ENCODE measurements at places on chromosomes 13 and 19.

DNA sequence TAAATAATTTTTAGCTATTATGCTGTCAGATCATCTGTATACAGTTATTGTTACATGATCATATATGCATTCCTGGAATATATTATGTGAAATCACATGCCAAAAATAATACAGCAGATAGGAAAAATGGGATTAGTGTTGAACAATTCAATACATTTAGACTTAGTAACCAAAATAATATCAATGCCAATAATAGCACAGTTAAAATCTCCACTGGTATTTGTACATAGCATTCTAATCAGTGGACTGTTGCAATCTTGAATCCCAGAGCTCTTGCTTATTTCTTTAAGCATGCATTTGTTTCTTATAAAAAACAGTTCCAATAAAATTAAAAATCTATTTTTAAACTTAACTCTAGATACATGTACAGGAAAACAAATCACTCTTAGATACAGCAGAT is 2772.2 kb downstream of the PCDH9 start:
- ATAC-seq, result no peak

DNA sequence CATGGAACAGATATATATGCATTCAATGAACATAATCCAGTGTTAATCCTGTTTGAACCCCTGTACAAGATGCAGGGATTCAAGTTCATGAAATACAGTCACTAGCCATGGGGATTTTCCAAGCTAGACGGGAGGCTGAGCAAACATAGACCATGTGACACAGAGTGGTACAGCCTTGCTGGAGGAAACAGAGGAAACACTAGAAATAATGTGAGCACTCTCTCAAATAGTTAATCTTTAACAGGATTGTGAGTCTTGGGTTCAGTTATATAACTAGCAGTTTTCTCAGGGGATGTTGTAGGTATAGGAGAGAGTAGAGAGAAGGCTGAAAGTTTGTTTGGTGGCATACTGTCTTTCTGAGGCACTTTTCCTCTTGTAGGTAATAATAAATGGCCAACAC is 13.9 kb upstream of the LGALS16 start:
- no peak for ATAC-seq

GRCh38 chr13:30078059-30078458 is 227.6 kb upstream of the UBL3 start:
- no peak for ATAC-seq

GRCh38 chr19:45971260-45971902 is 2.3 kb downstream of the NOVA2 start:
- no peak for ATAC-seq

GRCh38 chr13:76976490-76976889 is 15.4 kb upstream of the CLN5 start:
- no peak for ATAC-seq

- no peak for ATAC-seq
These were observed 142.3 kb upstream of the SOX21 start for GRCh38 chr13:94854688-94855087.

DNA sequence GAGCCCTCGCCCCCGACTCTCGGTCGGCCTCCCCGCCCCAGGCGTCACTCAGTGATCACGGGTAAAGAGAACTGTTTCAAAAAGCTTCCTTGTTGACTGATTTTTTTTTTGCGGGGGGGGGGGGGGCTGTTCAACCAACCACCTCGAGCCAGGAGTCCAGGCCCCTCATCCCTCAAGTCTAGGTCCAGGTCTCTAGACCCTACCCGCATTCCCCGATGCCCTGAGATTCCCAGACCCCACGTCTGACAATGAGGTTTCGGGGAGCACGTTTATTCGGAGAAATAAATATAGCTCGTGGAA is 4.3 kb downstream of the HRC start:
- no peak for ATAC-seq

- ATAC-seq, result peak; percentile 78
These were observed 60.9 kb downstream of the WDFY2 start for GRCh38 chr13:51645154-51645650.

DNA sequence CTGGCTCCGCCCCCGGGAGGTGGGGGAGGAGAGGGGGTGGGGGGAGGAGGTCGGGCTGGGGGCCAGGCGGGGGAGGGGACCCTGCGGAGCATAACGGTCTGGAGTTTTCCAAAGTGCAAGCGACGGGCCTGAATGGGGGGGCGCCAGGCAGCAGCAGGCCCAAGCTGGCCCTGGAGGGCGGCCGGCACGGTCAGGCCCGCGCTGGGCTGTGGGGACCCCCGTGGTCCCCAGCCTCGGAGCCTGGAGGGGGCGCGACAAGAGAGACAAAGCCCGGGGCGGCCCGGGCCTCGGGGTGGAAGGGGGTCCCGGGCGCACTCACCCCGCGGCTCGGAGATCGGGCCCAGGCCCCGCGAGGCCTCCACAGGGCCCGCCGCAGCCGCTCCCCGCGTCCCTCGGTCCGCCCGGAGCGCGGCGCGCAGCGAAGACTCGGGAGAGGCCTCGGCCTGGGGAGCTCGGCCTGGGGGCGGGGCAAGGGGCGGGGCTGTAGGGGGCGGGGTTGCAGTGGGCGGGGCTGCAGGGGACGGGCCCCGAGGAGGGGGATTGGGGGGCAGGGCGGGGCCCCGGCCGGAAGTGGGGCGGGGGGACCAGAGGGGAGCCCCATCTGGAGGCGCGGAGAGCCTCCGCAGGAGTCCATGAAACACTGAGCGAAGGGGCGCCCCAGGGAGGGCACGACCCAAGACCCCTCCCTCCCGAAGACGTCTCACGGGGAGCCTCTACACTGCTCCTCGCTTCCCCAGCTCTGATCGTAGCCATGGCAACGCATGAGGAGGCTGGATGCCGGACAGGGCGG is 47.6 kb downstream of the PTPRS start:
- peak; percentile 85 for ATAC-seq

GRCh38 chr13:50106559-50106958 is 91.3 kb downstream of the KCNRG start:
- no peak for ATAC-seq

DNA sequence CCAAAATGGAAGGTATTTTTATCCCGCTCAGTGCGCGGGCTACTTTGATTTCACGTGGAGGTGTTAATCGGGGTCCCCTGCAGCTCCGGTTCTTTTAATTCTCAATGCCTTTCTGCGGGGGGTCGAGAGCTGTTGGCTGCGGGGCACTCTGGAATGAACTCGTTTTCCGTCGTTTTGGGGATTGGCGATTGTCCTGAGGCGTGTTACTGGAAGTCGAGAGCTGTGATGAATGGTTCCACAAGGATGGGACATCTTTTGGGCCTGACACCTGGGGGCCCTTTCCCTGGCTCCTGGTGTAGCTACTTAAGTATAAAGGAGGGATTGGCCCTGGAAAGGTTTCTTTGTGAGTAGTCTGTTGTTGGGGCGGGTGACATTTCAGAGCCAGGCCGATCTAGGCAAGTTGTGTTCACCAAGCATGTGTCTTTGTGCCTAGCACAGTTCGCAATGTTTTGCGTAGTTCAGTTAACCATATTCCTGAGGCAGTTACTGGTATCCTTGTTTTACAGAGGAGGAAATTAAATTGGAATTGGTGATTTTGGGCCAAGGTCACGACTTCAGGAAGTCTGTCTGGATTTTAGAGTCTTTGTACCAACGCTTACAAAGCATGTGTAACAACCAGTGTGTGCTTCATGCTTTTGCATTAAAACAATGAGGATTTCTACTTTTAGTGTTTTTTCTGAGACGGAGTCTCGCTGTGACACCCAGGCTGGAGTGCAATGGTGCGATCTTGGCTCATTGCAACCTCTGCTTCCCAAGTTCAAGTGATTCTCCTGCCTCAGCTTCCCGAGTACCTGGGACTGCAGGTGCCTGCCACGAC is 846 bp downstream of the RPL13A start:
- ATAC-seq, result no peak

GRCh38 chr13:89988206-89988605 is 1359.3 kb upstream of the MIR17HG start:
- ATAC-seq, result no peak

DNA sequence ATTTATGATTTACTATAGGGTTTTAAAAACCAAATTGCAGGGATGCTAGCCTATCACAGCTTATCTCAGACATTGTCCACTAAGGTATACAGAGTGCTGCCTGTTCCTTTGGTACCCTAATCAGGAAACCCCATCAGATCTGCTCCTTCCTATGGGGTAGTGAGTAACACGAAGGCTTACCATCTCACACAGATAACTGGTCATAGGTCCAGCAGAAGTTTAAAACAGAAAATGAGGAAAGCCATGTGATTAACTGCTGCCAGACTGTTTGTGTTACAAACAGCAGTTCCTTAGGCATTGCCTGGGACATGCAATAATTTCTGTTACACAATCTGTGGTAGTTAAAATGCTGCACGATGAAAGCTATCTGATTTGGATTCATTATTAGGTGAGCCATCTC is 53.5 kb upstream of the ALOX5AP start:
- peak; percentile 63 for ATAC-seq

- ATAC-seq, result no peak
These were observed 883 bp downstream of the NPHS1 start for GRCh38 chr19:35851213-35852028.

- no peak for ATAC-seq
These were observed 73.9 kb downstream of the USP12 start for GRCh38 chr13:27097691-27098090.

DNA sequence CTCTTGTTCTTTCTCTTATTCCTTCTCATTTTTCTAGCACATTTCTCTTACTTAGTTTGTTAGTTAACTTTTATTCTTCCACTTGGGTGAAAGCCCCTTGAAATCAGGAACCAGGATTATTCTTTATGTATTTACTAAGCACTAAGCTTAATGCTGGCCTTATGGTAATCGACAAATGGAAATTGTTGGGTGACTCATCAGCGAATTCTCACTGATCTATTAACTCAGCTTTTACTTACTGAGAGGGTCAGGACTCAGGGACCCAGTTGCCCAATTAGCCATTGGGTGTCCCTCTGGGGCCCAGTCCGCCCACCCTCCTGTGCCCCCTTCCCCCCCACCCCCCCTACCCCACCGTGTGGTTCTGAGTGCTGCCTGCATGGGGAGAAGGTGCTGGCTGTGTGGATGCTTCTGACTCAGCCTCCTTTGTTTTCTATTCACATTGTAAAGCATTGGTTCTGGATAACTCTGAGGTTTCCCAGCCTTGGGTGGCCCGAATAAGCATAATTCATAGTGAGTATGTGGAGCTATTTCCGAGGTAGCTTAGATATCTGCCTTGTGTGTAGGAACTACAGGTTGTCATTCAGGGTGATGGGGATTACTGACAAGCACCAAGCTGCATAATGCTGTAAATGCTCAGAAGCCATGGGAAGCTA is 240.9 kb downstream of the FGF9 start:
- ATAC-seq, result no peak

DNA sequence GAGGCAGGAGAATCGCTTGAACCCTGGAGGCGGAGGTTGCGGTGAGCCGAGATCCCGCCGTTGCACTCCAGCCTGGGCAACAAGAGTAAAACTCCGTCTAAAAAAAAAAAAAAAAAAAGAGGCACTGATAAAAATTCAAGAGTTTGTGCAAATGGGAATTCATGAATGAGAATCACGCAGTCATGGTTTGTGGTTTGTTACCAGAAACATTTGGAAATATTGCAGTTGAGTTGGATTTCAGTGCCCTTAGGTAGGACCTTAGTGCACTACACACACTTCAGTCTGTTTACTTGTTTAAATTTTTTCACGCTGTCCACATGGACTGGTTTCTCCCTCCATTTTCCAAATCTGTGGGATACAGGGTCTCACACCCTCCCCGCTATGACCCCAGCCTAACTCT is 28.4 kb downstream of the ZNF844 start:
- no peak for ATAC-seq

- ATAC-seq, result no peak
These were observed 5.8 kb downstream of the QTRT1 start for GRCh38 chr19:10706990-10707389.

- no peak for ATAC-seq
These were observed 52.0 kb downstream of the KLF2 start for GRCh38 chr19:16376649-16377048.

GRCh38 chr19:438416-438958 is 22.3 kb downstream of the SHC2 start:
- ATAC-seq, result no peak

- no peak for ATAC-seq
These were observed 54.8 kb downstream of the GATAD2A start for GRCh38 chr19:19460258-19460731.

DNA sequence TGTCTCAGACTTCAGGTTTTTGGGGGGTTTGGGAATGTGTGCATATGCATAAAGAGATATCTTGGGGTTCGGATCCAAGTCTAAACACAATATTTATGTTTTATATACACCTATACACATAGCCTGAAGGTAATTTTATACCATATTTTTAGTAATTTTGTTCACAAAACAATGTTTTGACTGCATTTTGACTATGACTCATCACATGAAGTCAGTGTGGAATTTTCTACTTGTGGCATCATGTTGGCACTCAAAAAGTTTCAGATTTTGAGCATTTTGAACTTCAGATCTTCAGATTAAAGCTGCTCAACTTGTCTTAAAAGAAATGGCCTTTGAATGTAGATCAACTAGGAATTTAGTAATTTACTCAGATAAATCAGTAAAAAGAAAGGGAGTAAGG is 712.9 kb upstream of the GPC6 start:
- ATAC-seq, result no peak

- ATAC-seq, result no peak
These were observed 6.7 kb upstream of the TMPRSS9 start for GRCh38 chr19:2353159-2353886.

- ATAC-seq, result peak; percentile 66
These were observed 11.6 kb downstream of the OXGR1 start for GRCh38 chr13:96982672-96983071.

DNA sequence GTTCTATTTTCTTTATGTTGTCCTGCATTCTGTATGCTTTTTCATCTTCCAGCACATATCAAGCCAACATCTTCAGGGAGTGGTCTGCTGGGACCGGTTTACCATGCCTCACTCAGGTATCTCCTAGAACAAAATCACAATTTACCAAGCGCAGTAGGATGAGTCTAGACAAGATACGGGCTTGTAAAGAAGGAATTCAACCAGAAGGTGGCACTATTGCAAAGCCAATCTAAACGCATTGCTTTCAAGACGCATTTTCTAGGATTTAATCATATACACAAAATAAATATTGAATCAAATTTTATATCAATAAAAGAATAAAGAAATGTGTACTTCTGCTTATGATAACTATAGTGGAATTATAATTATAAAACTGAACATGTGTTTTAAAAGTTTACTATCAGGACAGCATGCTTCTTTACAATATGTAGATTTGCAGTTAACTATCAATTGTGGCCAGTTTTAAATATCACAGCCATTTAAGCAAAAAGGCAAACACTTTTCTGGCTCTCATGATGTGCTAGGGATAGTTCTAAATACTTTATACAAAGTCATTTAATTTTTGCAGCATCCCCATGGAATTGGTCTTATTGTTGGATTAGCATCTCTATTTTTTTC is 16.1 kb upstream of the TPP2 start:
- ATAC-seq, result no peak

GRCh38 chr19:566844-567243 is 5.6 kb upstream of the BSG start:
- no peak for ATAC-seq

DNA sequence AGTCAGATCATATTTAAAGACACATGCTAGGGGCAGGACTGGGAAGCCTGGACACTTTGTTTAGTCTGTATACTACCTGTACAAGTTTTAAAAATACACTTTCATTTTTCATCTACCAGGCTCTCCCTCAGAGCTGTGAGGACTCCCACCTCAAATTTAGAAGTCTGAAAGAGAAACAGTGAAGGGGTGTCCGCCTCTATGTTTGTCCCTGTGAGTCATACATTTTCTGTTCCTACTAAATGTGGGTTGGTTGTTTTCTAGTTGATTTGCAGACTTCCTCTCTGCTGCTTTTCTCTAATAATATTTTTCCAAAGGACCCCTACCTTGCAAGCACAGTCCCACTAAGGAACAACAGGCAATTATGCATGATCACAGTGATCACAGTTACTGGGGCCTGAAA is 110.5 kb downstream of the ENOX1 start:
- no peak for ATAC-seq

GRCh38 chr13:99218545-99218944 is 17.9 kb downstream of the UBAC2 start:
- no peak for ATAC-seq
